ENCODE measurements at places on chromosomes 7 and 10. TPM values are rescaled to one million over a fixed set of nuclear protein-coding genes. Genes with fewer than 3 reads are reported as not detected.

Gene AASS
- 62.6 TPM for total RNA-seq

Gene CYP3A4
- total RNA-seq: not detected

Gene CALCR
- total RNA-seq: not detected

Gene GIMAP8
- 75.3 TPM for total RNA-seq

Gene NPTX2
- 0.40 TPM for total RNA-seq

Gene METTL27
- total RNA-seq: 4.7 TPM
